ENCODE measurements at places on chromosomes 6 and 20.

GRCh38 chr6:1337791-1338190 lies 25.9 kb downstream of the FOXQ1 start:
- DNase-seq = no peak

GRCh38 chr20:50138479-50139393 lies 14.8 kb downstream of the PEDS1 start:
- DNase-seq = no peak

DNA sequence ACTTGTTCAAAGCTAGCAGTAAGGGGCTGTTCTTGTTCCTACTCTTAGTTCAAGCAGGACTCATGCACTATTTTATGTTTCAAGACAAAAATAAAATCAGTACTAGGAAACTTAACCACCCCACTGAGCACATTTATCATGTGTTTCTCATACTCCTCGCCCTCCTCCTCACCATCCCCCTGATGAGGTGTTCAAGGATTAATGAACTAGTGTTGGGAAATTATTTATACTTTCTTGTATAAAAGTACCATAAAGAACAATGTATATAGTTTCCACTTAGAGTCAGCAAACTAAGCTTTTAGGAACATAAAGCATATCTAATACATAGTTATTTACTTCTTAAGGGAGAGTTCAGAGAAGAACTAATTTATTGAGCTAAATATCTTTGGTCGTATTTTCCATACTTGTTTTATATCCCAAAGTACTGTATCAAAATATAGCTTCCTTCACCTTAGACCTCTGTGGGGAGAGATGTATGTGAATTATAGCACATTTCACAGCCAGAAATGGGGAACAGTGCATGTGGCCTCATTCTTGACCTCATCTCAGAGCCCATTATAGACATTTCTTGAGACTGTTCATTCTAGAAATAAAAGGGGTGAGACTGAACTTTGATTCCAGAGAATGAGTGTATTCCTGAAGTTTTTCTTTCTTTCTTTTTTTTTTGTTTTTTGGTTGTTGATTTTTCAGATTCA lies 326.5 kb upstream of the MAP3K7 start:
- no peak for DNase-seq

DNA sequence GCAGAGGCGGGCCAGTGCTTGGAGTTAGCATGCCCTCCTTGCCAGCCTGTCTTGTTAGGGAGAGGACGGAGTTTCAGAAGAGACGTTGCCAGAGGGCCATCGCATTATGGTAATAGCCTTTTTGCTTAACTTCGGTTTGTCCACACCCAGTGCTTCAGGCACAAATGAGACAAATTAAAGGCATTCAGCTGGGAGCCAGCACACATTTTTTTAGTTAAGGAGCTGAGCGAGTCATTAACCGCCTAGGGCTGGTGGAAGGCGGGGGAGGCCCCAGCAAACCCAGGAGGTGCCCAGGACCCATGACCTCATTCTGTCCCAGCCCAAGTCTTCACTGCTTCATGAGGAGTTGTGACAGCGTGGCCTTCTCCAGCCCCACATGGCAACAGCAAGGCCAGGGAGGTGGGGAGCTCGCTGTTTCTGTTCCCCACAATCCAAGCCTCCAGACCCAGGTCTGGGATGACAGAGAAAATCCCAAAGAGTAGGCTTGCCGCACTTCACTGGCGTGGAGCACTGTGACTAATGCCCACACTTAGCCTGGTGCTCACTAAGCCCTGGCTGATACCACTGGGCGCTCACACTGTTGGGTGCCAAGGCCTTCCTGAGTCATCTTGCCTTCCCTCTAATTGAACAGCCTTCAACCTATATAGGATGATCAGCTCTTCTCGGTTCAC lies 237.1 kb downstream of the ANKRD60 start:
- DNase-seq = no peak

DNA sequence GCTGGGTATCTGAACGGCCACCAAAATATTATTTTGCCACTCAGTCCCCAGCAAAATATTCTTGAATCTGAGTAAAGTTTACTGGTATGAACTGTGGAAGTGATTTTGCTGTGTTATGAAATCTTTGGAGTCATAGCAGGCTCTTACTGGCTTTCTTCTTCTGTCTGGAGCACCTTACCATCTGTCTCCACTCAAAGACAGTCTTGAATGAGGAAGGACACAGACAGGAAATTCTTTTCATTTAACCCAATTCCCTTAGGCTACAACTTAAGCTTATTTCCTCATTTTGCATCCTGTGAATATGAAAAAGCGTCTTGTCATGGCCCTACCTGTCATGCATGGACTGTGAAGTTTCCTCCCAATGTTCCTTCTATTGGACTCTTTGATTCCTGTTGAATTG lies 24.7 kb downstream of the FNDC1 start:
- DNase-seq = no peak

DNA sequence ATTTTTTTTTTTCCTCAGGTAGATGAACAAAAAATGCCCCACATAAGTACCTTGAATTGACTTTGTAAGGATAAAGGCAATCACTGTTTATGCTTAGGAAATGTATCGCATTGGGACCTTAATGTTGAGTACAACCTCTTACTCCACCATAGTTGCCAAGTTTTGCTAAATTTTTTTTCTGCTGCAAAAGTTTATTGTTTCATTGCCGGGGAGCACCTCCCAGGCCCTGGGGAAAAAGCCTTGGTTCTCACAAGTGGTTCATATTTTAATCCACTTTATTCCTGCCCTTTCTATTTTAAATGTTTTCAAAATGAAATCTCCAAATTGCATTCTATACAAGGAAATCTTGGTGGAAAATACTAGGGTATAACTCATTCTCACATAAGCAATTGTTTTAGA lies 52.3 kb upstream of the UTRN start:
- DNase-seq = no peak

DNA sequence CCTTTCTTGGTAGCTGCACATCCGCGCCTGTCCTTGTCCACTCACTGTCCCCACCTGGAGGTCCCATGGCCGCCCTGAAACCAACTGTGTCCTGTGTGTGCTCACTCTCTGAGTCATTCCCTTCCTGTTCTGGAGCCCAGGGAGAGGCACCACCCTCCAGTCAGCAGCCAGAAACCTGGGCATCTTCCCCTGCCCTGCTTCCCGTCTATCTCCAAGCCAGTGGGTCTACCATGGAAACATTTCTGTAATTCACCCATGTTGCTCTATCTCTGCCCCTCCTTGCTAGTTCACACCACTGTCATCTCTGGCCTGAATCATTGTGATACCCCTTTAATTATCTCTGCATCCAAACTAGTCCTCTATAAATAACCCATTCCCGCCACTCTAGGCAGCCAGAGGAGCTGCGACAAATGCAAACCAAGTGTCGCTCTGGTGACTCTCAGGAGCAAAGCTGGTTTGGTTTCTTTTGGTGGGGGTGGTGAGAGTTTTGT lies 28.8 kb upstream of the SYNJ2 start:
- no peak for DNase-seq

DNA sequence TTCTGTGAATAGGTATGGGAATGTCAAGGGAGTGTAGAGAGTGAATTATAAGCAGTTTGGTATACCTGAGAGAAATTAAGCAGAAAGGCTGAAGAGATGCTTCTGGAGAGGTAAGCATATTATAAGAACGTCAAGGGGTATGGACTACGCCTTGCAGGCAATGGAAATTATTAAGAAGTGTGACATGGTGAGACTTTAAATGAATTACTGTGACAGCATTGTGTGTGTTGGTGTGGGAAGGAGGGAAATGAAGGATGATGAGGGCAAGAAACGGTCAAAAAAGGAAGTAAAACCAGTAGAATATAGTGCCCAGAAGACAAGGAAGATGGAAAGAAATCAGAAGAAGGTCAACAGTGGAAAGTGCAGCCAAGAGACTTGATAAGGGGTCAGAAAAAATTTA lies 5.9 kb downstream of the KHDRBS2 start:
- DNase-seq = no peak

- no peak for DNase-seq
These were observed 64.1 kb upstream of the SOX4 start for GRCh38 chr6:21529431-21529830.

- DNase-seq = peak; percentile 26
These were observed 247.8 kb downstream of the CD83 start for GRCh38 chr6:14365393-14365792.

GRCh38 chr20:31577194-31577593 lies 27.9 kb upstream of the ID1 start:
- no peak for DNase-seq

DNA sequence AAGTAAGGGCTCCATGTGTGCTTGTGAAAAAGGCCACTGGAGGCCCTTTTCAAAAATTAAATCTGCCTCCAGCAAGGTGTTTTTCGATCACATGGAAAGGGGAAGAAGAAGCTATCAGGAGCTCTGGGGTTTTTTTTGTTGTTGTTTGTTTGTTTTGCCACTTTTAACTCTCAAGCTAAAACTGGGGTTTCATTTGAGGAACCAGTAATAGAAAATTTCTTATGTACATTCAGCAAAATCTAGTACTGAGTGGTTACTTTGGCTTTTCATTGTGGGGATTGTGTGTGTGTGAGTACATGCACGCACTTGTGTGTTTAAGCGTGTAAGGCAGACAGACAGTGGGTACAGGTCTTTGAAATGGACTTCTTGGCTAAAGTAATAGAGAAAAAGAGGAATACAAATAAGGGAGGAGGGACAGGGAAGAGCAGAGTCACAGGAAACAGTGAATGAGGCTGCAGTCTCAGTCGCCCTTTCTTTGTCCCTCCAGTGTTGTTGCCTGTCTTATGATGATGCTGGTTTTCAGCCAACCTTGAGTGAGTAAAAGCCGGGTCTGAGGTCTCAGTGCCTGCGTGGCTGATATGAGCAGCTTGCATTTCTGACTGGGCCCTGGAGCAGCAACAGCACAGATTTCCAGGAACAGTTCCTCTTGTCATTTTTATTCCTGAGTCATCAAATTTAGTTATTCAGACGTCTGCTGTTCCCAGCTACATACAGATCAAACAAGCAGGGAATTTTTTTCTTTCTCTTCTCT lies 26.2 kb downstream of the SLC16A10 start:
- DNase-seq = no peak

DNA sequence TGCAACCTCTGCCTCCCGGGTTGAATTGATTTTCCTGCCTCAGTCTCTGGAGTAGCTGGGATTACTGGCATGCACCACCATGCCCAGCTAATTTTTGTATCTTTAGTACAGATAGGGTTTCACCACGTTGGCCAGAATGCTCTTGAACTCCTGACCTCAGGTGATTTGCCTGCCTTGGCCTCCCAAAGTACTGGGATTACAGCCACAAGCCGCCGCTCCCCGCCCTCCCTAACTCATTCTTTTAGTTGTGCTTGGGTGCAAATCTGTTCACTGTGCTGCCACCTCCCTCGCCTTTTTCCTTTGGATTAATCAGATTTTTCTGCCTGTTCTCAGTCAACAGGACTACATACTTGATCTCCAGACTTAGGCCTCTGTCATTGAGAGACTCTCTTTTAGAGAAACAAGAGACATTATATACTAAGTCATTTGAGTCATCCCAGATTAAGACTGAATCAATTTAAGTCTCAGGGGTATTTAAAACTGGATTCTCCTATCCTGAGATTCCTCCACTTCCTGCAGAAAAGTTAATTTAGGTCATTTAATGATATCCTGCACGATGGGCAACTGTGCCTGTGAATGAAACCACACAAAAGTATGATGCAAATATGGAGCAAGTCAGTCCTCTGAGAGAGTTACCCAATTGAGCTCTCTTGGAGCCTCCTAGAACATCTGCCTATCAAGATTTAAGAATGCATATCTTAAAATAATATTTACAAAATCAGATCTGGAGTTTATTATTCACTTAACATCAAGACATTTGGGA lies 136.1 kb upstream of the THEMIS start:
- no peak for DNase-seq

- DNase-seq = no peak
These were observed 248.0 kb downstream of the HIVEP2 start for GRCh38 chr6:142697001-142697335.

- no peak for DNase-seq
These were observed 105.2 kb upstream of the MAN1A1 start for GRCh38 chr6:119454714-119455113.

GRCh38 chr6:162198076-162198475 lies 529.5 kb downstream of the PRKN start:
- DNase-seq = no peak

GRCh38 chr20:38453941-38454340 lies 18.7 kb upstream of the RALGAPB start:
- DNase-seq = no peak

- no peak for DNase-seq
These were observed 19.5 kb downstream of the CHD6 start for GRCh38 chr20:41598719-41599118.

GRCh38 chr6:157054531-157054979 lies 268.8 kb downstream of the TMEM242 start:
- no peak for DNase-seq

DNA sequence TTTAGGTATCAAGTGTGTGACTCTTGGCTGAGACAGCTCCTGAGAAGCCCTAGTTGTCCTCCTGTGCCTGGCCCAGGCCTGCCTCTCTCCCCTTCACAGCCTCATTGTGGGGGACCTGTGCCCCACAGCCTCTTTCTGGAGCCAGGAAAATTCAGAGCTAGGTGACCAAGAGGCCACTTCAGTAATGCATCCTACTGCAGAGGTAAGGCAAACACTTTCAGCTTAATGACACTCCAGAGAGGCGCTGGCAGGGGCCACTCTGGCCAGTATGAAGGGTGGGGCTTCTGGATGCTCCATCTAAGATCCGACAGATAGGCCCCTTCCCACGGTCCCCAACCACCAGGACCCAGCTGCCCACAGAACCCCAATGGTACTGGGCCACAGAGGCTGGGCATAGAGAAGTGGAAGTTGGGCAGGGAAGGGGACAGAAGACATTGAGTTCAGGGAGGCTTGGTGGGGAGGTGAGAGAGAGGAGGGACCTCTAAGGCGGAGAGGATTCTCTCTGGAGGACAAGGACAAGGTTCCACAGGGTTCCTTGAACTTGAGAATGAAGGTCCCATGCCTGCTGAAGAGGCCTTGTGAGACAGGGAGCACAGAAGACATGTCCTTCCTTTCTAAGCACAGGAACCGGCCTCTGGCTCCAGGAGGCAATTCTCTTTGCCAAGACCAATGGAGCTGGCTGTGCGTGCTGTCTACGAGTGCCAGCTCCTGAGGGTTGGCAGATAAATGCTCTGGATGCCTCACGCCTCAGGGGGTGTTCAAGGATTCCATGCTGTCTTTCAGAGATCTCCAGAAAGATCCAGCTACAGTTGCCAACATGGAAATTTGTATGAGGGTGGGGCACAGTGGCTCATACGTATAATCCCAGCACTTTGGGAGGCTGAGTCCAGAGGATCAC lies 46.4 kb upstream of the TGM2 start:
- DNase-seq = no peak

DNA sequence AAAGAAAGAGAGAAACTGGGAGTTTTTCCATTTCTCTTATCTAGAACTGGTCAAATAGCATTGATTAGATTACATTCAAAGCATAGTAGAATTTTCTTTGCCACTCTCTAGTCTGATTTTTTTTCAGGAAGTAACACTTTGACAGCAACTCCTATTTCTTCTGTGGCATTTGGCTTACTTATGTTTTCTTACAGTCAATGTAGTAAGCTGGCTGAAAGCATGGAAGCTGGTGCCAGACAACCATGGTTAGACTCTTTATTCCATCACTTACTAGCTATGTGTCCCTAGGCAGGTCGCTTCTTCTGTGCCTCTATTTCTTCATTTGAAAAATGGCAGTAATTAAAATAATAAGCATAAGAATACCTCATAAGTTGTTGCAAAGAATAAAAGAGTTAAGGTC lies 54.2 kb upstream of the OPRM1 start:
- no peak for DNase-seq

Data from AG04450 (cell line).